Activated CD8-positive, alpha-beta memory T cell treated with anti-CD3 and anti-CD28 coated beads for 1 hour (primary cell): ENCODE measurements at places on chromosomes 4 and X.

- no peak for DNase-seq
Measured at GRCh38 chr4:169115897-169116254, 105.8 kb upstream of the CBR4 start.

DNA sequence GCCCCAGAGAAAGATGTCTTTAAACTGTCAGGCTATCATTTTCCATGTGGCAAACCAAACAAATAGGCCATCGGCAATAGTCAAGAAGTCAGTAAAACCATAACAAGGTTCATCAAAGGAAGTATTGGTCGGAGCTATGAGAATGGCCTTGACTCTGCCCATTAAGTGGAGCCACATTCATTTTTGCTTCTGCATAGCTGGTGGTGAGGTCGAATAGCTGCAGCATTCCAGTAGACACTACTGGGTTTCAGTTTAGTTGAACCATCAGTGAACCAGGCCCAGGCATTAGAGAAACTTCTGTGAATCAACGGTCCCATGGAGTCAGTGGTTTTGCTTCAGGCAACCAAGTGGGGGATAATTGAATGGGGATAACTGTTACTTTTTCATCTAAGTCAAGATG, 92.0 kb upstream of the MED14 start:
- no peak for DNase-seq

DNA sequence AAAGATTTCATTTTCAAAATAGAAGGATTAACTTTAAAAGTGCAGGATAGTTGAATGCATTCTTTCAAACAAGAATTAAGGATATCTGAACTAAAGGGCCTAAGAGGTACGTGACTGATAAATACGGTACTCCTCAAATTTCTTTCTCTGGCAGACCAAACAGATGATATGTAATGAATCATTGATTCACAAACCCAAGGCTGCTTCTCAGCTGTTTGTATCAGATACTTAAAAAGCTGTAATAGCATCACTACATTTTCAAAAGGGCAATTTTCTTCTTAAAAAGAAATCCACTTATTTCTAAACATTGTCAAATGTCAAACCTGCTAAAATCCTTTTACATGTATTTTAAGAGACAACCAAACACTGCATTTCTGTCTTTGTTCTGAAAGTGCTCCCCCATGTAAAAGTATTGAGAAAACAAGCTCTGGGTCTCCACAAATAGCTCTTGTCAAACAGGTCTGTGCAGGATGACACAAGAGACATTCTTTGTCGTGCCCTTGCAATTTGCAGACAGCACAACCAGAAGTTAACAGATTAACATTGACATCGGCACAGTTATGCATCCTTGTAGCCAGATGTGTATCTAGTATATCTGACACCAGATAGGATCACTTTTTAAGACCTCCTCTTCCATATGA, 82.0 kb downstream of the MANBA start:
- DNase-seq = no peak

DNA sequence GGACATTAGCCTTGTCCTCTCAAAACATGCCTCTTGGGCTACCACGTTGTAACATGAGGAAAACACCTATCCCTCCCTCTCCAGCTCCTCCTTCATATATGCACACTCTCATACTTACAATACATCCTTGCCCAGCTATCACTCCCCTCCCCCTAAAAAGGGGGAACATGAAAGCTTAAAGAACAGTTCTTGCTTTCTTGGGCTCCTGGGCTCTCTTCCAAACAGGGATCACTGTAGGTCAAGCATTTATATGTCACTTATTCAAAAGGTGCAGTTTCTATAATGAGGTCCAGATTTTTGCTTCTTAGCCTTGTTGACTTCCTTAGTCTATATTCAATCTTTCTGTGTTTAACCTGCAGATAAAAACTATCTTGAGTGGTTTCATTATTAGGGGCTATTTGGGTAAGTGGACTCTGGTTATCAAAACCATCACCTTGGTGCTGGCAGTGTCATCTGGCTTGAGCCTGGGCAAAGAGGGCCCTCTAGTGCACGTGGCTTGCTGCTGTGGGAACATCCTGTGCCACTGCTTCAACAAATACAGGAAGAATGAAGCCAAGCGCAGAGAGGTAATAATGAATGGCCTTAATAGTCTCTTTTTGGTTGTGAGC, 119.4 kb downstream of the AKAP4 start:
- no peak for DNase-seq

DNA sequence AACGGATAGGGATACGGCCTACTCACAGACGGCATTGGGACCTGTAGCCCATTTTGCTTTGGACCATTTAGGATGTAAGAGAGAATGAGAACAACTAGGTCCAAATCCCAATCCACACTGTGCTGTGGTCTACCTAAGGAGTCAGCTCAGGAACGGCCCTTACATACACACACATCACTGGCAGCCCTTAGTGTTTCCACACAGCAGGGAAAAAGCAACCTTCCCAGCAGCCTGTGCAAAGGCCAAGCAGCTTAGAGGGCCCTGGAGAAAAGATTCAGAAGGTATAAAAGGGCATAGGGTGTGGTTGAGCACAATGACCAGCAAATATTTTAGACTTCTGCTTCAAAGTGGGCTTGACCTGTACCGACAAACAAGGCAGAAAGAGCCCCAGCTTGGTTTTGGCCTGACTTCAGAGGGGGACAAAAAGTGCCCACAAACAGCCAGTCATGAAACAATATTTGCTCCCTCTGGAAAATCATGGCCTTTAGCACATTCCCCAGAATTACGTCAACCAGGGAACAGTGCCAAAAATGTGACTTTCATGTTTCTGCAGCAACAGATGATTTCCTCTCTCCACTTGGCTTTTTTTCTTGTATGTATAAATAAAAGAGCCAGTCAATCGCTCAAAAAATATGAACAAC, 359.5 kb upstream of the FGF16 start:
- no peak for DNase-seq

GRCh38 chr4:82839624-82840023, 41.0 kb upstream of the SCD5 start:
- DNase-seq = no peak
